ENCODE measurements at places on chromosomes 3 and 15. TPM values are rescaled to one million over a fixed set of nuclear protein-coding genes. Genes with fewer than 3 reads are reported as not detected.

- DNase-seq, result no peak
Observed at GRCh38 chr3:197181741-197182140, 116.7 kb downstream of the DLG1 start.

Gene TNFAIP8L3
- 0.31 TPM for total RNA-seq

DNA sequence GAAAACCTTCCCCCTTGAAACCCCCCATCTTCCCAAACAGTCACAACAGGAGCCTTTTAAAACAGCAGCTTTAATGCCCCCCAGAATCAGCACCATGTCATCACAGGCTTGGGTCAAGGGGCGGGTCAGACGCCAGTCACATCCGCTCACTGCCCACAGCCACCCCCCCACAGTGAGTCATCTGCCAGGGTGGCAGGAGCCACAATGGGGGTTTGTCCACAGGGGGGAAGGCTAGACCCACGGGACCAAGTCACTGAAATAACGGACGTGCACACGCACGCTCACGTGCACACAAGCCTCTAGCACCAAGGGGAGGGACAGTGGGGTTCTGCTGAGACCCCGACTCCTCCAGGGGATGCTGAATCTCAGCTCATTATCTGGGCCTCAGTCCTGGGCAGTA lies 441 bp upstream of the UCN2 start:
- DNase-seq, result no peak

DNA sequence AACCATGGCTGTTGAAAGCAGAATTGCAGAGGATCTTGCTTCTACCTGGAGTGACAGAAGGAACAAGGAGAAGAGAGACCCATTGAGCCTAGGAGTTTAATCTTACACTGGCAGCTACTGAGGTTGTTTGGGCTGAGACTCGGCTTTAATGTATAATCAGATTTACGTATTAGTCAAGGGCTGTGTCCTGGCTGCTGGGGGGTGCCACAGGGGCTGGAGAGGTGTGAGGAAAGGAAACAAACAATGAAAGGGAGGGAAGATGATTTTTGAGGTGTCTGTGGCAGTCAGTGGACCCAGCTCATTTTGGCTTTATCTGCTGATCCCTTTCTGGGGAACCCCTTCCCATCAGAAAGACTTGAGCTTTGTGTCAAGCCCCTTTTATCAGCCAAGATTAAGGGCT lies 95.7 kb downstream of the PRICKLE2 start:
- no peak for DNase-seq

DNA sequence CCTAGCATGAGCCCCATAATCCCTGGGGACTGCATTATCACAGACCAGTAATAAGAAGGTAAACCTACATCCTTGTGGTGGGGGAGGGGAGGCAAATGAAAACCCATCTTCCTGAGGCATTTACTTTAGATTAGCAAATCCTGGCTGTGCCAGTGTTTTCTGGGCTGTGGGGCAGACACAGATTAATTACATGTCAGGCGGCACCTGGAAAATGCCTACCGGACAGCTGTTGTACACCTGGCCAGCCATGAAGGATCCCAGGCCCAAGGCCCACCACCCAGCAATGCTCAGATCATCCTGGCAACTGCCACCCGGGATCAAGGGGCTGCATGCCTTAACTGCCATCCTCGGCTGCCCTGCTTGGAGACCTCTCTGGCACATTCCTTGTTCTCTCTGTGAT lies 59.1 kb upstream of the RASA2 start:
- DNase-seq, result no peak

DNA sequence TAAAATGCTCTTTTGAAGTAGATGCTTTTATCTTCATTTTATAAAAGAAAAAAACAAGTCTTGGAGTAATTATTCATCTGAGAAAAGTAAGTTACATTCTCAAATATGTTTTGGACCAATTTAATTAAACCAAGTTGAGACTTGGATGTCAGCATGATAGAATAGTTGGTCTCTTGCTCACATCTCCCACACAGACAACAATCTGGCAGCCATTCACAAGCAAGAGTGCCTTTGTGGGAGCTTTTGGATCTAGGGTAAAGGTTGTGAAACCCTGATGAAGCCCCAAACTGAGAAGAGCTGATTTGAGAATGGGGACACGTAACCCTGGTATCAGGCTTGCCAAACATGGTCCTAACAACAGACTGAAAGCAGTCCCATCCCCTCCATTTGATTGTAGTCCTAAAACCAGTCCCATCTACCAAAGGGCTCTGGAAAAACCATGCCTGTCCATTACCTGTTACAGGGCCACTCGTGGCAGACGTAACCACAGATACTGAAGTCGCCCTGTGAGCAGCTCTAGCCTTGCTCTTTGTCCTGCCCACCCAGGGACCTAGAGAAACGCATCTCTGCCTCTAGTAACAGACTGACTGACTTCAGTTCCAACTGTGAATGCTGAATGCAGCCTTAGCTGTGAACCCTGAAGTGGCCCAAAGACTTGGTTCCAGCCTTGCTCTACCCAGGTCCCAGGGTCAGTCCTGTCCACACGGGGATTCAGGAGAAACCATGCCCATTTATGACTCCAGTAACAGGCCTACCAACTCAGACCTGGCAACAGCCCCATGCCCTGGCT lies 145.5 kb upstream of the SYNPR start:
- DNase-seq, result no peak

DNA sequence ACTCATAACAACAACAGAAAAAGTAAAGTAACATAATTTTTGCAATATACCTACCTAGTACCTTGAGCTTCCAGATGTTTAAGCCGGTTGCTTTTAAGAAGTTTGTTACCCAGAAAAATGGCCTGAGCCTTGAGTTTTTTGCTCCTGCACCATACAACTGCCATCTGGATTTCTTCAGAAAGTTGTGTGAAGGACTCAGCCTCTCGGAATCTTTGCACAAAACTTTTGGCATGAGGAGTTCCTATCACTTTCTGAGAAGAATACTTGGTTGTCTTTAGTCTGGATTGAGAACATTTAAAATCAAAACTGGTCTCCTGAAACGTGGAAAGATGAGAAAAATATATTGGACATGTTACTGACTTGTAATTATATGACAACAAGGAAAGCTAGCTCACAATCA lies 17.3 kb downstream of the GTPBP8 start:
- DNase-seq, result no peak

Gene ITIH1
- total RNA-seq, result not detected

- DNase-seq, result no peak
Observed at GRCh38 chr3:76383781-76384180, 598.4 kb upstream of the ZNF717 start.

DNA sequence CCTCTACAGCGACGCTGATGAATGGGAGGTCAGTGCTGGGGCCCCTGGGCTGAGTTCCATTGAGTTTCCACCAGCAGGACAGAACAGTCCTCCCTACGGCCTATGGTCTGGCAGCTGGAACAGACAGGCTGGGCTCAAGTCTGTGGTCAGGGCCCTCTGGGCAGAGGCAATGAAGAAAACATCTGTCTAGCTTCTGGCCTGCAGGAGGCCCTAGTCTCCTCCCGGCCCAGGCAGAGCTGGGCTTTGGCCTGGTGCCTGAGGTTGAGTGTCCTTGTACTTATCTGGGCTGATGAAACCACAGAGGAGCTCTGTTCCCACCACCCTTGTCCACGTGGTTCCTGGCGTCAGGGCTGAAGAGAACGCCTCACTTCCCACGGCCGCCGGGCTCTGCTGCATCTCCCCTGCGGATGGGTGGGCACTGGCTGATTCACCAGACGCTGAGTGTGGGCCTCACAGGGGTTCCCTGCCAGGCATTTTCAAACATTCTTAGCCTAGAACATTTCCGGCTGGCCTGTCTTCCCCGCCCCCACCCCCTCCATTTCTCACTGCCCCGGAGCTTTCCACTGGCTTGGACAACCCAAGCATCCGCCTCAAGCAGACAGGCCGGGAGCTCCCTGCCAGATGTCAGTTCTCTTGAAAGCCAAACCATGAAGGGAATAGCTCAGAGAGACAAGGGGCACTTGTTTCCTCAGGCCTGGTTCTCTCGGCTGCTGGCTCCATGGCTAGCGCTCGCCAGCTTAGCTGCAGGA lies 20.3 kb downstream of the PPCDC start:
- no peak for DNase-seq

DNA sequence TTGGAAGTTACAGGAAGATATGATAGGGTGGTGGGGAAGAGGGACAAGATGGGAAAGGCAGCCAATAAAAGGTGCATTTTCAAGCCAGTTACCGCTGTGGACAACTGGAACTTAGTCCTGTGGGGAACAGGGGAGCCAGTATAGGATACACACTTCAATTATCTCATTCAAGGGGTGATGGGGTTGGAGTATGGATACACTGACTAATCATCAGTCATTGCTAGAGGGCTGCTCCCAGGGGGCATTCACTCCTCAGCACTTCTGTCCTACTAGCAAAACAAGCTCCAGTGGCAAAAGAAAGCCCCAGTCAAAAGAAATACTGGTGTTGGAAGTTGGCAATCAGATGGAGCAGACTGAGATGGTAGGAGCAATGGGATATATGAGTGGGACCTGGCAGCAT lies 183.4 kb upstream of the GADL1 start:
- DNase-seq, result no peak

Gene FETUB
- not detected for total RNA-seq

DNA sequence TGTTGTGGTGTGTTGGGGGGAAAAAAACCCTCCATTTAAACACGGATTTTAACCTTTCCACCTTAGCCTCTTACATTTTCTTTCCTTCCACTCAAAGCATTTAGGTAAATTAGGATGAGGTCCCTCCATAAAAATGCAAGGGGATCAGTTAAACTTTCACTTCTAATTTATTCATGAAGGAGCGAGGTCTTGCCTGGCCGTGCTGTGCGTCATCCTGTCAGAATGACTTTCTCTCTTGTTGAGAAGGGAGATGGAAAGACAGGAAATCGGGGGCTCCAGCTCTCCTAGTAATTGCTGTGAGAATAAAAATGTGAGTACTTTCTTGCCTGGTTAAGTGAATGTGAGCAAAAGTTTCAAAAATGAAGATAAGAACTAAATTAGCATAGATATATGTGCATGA lies 962.3 kb upstream of the NR2F2 start:
- no peak for DNase-seq

Gene CLDN11
- total RNA-seq, result 2.4 TPM

Gene CCR4
- 0.07 TPM for total RNA-seq

Gene ROPN1
- total RNA-seq, result not detected

DNA sequence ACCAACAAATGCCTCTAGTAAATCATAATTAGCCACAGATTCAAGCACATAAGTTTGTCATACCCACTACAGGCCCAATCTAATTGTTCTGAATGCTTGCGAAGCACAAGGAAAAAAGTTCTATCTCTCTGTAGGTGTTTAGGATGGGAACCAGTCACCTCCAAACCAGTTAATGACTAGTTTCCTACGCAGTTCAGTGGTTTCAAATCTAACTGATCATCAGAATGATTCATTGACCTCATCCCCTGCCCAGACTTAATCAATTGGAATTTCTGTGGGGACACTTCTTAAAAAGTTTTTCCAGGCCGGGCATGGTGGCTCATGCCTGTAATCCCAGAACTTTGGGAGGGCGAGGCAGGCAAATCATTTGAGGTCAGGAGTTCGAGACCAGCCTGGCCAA lies 24.3 kb upstream of the MASP1 start:
- DNase-seq, result no peak

DNA sequence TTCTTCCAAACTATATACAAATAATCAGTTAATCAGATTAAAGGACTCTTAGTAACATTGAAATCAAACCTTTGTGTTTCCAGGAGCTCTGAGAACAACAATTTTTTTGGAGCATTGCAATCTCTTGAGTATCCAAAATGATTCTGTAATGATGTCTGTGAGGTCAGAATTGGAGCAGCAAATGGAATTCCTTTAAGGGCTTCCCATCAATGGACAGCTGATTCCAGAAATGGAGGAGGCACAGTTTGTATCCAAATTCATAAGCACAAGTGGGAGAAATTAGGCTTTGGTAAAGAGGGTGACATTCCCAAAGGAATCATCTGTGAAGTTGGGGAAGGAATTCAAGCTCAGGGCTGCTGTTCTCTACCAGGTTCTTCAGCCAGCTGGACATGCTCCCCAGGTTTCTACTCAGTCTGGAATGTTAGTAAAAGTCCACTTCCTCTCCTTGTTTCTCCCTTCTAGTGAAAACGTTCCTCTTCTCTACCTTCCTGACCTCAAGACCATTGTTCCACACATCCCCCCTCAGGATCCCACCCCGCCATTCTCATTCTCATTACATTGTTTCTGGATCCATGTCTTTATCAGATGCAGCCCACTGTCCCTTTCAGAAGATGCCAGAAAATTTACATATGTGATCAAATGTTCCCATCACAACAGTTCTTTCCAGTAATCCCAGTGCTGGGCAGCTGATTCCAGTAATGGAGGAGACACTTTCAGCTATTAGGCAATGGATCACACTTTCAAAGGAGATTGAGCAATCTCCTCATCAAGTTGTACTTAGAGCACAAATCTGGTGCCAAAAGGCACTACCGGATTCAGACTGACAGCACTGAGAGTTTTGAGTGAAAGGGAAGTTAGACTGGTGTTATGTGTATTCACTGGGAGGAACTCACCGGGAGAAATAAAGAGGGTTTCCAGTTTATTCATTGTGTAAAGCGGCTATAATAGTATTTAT lies 391.3 kb upstream of the TPRG1 start:
- DNase-seq, result no peak

DNA sequence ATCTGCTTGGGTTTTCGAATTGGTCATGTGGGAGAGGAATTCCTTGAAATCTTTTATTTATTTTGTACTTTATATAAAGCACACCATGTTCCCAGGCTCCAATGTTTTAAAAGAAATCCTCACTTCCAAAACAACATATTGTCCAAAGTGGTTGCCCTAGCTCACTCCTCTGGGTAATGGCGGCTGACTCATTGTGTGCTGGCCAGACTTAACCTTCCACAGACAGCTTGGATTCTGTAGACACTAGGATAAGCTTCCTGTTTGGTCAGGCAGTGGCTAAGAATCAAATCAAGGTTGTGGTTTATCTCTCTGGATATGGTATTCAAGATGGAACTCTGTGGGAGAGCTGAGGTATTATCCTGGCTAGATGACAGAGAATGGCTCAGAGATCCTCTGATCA lies 55.8 kb upstream of the FAM98B start:
- DNase-seq, result no peak

Measured in H9 (cell line).